Mesendoderm (in vitro differentiated cells): ENCODE measurements at places on chromosomes 1 and 21.
A peak's percentile ranks its signal among the peaks of the same experiment; 100 is the strongest.

- no peak for DNase-seq
Measured at GRCh38 chr1:221823561-221823960, 81.7 kb upstream of the DUSP10 start.

- DNase-seq: peak; percentile 30
Measured at GRCh38 chr1:13543451-13544220, 29.8 kb upstream of the LRRC38 start.

DNA sequence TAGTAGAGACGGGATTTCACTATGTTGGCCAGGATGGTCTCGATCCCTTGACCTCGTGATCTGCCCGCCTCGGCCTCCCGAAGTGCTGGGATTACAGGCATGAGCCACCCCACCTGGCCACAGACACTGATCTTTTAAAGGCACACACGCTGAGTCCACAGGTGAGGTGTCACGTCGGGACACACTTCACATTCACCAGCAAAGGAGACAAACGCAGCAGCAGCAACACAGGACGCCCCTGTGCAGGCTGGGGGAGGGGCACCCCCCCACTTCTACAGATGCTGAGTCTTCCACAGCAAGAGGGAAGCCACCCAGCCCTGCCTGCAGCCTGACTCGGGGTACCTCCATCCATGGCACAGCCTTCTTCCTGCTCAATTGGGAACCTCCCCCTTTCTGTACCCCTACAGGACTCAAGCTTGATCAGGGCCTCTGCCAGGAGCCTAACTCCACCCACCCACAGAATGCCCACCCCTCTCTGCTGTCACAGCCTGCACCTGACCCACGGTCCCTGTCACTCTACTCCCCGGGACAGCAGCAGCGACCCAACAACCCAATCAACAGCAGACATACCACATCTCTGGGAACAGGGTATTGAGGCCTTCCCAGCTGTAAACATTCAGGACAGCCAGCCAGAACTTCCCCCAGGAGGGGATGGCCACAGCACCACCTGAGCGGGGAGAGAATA is 9.5 kb downstream of the LSS start:
- DNase-seq: no peak

DNA sequence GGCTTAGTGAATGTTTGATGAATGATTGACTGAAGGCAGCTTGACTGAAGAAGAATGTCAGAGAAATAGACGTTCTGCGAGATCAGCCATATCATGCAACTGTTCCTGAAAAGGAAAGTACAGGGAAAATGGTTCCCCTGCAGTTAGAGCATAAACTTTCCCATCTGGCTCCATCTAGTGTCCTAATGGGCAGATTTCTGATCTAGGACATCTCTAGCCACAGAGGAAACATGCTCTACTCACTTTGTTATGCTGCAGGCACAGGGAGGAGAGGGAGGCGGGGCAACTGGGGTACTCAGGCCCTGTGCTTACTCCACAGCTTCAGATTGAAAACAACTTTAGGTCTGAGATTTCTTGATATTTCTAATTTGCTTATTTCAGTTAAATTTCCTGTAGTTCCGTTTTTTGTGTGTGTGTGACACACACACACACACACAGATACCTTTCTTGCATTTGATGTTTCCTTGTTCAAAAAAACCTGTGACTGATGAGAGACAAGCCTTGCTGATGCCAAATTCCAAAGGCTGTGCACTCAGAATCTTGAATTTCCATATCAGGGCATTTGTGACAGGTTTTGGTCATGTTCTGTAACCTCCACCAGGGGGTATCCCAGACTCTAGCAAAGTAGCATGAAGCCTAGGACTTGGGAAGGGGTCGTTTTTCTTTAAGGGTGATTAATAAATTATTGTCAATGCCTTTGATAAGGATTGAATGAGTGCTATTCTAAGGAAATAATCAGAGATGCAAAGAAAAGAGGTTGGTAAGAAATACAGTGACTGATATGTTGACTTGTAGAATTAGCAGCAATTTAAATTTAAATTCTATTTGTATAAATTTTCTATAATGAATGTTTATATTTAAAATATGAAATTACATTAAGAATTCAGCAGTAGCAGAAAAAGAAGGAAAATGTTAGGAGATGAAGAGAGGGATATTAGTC is 139.7 kb upstream of the BEND5 start:
- DNase-seq: peak; percentile 91

DNA sequence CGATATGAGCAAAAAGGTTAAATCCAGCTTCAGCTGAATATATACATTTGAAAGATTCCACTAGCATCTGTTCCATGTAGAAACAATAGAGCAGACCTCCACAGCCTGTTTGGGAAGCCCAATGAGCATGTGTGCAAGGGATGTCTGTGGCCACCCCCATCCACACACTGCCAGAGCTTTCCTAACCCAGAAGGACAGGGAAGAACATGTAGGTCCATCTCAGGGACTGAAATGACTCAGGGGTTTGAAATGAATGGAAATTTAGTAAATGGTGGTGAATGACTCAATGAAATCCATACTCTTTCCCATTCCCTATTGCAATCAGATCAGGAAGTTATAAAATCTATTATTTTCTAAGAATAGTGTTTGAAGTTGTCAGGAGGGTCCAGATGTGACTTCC is 397.2 kb downstream of the DUSP10 start:
- no peak for DNase-seq

DNA sequence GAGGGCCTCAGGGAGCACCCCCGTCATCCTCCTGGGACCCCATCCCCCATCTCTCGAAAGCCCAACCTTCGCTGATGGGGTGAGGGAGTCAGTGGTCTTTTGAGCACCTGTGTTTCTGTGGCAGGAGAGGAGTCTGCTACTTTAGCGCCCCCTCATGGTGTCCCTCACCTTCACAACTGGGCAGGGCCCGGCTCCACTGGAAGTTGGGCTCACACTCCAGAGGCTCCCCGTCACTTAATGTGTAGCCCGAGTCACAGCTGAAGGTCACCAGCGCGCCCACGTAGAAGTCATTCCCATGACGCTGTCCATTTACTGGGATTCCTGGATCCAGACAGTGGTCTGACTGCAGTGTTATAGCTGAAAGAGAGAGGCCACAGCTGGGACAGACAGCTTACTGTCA is 139.5 kb upstream of the HMGB4 start:
- no peak for DNase-seq

DNA sequence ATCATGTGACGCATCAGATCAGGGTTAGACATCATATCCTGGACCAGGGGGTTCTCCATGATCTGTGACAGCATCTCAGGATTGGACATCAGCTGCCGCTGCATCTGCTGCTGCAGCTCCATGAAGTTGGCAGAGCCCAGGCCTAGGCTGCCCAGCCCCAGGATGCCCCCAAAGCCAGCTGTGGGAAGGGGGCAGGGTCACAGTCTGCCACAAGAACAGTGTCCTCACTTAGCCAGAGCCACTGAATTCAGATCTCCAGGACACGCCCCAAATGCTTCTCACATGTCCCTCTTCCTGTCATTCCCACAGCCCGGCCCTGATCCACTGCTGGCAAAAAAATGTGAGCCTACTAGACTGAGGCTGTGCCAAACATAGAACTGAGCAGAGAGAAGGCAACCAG is 3.2 kb downstream of the UBQLN4 start:
- DNase-seq: no peak

GRCh38 chr1:232166942-232167341 is 463.0 kb downstream of the SIPA1L2 start:
- peak; percentile 45 for DNase-seq

GRCh38 chr1:31666263-31666963 is 21.7 kb upstream of the PEF1 start:
- DNase-seq: no peak

DNA sequence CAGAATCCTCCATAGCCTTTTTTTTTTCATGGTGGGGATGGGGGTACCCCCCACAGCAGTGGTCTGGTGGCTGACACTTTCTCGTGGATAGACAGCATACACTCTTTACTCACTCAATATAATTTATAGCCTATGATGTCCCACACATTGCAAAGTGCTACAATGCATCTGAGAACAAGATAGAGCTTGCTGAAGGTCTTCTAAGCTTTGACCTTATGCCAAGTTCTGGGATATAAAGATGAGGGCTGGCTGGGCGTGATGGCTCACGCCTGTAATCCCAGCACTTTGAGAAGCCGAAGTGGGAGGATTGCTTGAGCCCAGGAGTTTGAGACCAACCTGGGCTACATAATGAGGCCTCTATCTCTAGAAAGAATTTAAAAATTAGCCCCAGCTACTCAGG is 78.0 kb downstream of the MPZL1 start:
- DNase-seq: no peak

DNA sequence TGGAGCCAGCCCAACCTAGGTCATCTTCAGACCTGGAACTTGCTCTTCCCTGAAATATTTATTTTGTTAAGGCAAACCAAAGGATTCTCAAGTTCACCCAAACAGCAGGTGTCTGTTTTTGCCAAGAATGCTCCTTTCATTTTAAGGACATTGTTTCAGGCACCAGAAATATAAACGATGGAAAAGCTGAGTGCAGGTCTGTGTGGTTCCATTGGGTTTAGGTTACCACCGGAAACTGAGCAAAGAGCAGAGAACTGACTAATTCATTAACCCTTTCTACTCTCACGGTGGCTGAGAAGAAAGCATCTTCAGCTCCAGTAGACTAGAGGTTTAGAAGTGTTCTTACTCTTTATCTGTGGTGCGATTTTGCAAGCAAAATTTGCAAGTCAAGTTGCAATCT is 38.0 kb upstream of the ZC3H11B start:
- no peak for DNase-seq

- no peak for DNase-seq
Measured at GRCh38 chr1:246157516-246157915, 349.6 kb downstream of the SMYD3 start.

DNA sequence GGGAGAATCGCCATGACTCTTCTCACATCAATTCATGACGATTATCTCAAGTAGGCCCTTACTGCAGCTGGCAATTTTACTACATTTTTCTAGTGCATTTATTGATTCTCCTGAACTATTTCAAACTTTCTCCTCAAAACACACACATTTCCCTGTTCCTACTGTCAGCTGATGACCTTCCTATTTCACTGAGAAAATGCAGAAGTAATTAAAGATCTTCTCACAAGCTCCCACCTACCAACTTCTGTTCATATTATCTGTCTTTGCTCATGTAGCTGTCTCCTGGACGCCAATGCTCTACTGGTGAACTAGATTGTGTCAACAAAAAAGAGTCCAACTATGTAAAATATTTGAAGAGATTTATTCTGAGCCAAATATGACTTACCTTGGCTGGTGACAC is 36.4 kb upstream of the FASLG start:
- no peak for DNase-seq

GRCh38 chr1:203304919-203305808 is at the start of gene BTG2:
Gene BTG2, plus strand, starts transcription at chr1:203305519. Its CDS starts 88 bp downstream, at chr1:203305607.
- peak; percentile 94 for DNase-seq

GRCh38 chr1:193014400-193014799 is 44.8 kb downstream of the UCHL5 start:
- DNase-seq: no peak

DNA sequence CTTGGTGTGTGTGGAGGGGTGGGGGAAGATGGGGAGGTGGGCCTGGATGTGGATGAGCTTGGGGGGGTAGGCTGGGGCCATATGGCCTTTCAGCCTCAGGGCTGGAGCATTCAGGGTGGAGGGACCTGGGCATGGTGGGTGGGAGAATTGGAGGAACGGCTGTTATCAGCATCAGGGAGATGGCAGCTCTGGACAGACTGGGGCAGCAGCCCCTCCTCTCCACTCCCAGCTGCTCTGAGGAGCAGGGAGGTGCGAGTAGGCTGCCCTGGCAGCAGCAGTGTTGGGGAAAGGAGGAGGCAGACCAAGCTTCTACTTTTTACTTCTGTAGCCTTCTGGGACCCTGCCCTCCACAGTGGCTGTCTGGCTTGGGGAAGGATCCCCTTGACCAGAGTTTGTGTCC is 10.2 kb downstream of the PPFIA4 start:
- no peak for DNase-seq

GRCh38 chr1:116737020-116737854 is 17.0 kb upstream of the CD2 start:
- peak; percentile 68 for DNase-seq

DNA sequence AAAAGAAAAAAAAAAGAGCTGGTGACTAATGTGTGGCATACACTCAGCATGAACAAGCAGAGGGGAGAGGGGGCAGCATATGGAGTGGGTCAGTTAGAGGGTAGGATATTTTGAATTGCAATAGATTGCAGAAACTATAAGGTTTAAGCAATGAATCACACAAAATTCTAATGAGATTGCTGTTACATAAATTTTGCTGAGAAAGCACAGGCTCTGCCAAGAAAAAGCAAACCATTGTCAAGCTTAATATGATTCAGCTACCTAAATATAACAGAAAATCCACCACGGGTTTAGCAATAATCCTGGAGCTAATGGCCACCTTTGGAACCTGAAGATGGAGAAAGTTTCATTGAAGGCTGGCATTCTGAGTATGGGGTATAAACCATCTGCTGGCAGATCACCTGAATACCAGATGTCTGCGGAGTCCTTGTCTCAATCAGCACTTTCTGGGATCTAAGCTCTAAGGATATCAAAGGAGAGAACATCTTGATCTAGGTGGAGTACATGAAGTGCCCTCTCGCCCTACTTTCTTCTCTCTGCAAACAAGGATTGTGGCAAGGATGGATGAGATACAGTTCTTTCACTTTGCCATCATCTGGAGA is 30.3 kb upstream of the ANGPTL7 start:
- DNase-seq: no peak

DNA sequence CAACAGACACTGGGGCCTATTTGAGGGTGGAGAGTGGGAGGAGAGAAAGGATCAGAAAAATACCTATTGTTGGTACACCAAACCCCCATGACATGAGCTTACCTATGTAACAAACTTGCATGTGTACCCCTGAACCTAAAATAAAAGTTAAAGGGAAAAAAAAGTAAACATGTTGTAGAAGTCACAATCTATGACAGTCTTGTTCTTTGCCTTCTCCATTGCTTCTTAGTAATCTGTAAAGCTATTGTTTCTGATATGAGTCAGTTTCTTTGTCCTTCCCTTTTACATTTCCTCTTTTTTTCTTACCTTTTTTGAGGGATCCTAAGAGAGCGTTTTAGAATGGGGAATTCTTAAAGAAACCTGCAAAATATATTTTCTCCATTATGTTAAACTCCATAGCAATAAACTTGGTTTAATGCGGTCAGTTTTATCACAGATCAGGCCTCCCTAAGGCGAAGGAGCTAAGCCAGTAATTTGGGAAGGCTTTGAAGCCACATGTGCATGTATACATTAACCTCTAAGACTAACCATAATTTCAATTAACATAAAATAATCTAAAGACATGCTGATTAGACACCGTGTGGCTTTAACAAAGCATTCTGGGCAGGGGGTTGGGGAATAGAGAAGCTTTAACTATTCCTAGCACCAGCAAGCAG is 77.8 kb upstream of the C1orf105 start:
- no peak for DNase-seq

DNA sequence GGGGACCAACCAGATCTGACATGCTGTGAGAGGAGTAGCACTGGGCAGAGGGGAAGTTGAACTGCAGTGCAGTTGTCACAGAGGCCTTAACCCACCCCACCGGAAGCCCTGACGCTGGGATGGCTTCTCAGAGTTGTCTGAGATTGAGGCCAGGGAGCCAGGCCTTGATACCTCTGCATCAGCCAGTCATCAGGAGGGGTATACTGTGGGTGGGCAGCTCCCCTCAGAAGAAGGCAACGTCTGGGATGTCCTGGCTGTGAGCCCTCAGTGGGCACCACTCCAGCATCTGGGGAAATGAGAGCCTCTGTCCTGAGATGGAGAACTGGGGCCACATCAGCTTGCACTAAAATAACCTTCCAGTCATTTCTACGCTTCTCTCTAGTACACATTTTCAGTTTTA is 47.9 kb upstream of the BCAR3 start:
- no peak for DNase-seq
